RKO (cell line): ENCODE measurements at places on chromosomes 2 and 18.

DNA sequence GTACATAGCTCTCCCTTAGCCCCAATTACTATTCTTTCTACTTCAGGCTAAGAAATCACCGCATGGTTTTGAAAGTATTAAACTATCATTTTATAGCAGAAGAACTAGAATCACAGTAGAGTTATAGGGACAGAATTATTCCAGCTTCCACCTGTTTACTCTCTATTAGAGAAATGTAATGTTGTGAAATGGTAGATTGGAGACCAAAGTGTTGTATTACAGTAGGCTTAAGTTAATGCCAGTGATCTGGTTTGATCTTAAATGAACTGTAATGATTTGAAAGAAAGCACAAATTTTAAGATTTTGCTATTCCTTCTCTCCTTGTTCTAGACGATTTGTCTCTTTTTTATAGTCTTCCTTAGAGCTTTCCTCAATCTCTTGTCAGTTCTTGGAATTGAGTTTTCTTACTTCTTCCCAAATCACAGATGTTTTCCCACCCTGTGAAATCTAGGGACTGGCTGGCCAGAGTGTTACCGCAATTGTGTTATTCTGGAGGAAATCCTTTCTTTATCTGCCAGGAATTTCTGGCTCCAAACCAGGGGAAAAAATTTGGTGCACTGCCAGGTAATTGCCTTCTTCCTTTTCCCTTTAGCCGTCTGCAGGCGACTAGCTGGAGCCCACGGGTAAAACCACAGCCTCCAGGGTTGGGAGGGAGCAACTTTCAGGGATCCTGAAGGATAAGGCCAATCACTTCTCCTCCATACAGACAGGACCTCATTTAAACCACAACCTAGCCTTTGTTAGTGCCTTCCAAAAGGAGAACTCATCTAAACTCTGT is 51.7 kb downstream of the NOP58 start:
- no peak for DNase-seq

DNA sequence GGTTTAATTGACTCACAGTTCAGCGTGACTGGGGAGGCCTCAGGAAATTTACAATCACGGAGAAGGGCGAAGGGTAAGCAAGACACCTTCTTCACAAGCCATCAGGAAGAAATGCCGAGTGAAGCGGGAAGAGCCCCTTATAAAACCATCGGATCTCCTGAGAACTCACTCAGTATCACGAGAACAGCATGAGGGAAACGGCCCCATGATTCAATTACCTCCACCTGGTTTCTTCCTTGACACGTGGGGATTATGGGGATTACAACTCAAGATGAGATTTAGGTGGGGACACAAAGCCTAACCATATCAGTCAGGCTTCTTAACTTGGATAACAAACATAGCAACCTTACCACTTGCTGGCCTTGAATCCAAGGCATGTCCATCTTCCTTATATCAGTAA is 289.0 kb upstream of the STON1 start:
- DNase-seq: no peak

DNA sequence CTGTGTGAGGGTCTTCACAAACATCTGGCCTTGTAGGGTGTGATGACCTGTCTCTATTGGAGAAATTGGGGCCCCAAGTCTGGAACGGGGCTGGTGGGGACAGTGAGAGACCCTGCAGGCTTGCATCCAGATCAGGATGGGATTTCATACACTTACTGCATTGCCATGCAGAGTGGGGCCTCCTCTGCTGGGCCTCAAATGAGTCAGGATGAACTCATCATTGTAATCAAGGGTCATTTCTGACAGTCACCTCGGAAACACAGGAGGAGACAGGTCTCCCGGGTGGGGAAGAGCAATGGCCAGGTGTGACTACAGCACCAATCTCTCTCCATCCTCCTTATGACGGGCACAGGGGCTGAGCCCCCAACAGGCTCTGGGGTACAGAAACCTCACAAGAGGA is 48.1 kb upstream of the GALR1 start:
- peak; percentile 9 for DNase-seq

DNA sequence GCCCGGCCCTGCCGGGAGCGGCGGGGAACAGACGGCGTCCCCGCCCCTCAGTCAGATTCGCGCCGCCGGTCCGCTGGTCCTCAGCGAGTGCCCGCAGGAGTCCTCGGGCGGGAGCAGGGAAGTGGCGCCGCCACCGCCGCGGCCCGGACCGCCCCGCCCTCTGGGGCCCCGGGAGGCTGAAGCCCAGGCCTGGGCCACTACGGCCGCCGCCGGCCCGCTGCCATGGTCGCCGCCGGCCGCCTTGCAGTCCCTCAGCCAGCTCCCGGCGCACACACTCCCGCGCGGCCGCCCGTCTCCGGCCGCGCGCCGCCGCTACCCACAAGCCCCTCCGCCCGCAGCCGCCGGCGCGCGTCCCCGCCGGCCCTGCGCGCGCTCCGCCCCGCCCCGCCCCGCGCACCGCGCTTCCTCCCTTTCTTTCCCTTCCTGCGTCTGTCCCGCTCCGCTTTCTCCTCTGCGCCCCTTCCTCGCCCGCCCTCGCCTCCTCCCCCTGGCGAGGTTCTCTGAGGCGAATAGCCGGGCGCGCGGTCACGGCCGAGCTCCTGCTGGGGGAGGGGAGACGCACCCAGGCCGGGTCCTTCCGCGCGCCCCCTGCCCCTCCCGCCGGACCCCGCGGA is at the start of gene ROCK2:
TSS of gene ROCK2 (minus strand) at position 295 of the 614 bp plus-strand sequence. CDS start 500 bp downstream, outside the sequence.
- DNase-seq: peak; percentile 86

- DNase-seq: no peak
Measured at GRCh38 chr2:240642061-240642805, 17.0 kb downstream of the GPR35 start.

DNA sequence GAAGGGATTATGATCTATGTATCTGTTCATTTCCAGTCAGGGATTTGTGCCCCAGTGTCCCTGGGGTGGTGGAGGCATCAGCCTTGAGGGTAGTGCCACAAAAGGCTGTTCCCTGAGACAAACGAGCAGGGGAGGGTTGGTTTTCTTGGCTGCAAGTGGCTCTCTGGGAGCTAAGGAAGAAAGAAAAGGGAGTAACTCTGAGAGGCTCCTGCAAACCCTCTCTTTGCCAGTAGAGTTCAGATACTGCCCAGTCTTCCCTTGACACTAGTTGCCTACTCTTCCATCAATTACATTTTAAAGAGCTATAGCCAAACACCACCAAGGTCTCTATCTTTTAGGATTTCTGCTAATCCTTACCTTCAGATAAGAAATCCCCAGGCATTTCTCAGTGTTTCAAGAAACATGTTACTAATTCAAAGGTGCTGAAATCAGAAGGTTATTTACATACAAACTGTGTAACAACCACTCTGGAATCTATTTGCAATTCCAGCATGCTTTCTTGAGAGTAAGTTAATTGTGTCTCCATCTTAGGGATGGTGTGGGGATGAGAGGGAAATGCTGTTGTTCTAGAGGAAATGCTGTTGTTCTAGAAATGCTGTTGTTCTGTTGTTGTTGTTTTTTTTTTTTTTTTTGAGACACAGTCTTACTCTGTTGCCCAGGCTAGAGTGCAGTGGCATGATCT is 18.7 kb upstream of the KCTD1 start:
- DNase-seq: no peak

GRCh38 chr2:121095257-121096080 is 189.5 kb downstream of the TFCP2L1 start:
- DNase-seq: peak; percentile 51

GRCh38 chr2:113979191-113980128 is 89.6 kb downstream of the ACTR3 start:
- no peak for DNase-seq

GRCh38 chr18:46424898-46425297 is 232.1 kb downstream of the LOXHD1 start:
- DNase-seq: no peak

GRCh38 chr18:63105636-63106316 is 213.8 kb downstream of the BCL2 start:
- no peak for DNase-seq

DNA sequence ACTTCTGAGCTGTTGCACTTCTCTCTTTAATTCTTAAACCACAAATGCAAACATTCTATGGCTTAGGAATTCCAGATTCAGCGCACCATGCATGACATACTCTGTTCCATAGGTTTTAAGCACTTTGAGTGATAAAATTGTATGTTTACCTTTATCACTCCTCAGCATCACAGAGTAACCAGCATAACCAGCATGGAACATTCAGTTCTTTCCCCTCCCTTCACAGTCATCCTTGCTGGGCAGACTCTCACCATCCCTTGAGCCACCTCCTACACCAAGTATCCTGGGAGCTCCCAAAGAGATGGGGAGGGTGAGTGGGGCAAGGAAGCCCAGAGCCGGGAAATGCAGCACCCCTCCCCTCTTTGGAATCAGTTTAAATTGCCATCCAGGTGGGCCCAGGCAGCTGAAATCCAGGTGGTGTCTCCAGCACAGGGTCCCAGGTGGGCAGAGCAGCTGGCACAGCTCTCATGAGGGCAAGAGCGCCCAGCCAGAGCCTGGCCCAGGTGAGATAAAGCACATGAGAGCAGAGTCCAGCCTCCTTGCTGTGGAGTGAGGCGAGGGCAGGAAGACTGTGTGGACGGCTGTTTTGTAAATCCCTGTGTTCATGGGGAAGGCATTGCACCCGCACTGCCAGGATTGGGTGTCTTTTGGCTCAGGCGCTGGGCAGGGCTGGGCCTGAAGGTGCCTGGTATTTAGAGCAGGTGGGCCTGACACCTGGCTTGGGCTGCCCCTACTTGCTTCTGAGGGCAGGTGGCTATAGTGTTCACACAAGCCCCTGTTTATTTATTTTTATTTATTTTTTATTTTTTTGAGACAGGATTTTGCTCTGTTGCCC is 36.8 kb downstream of the LAMA3 start:
- DNase-seq: no peak

DNA sequence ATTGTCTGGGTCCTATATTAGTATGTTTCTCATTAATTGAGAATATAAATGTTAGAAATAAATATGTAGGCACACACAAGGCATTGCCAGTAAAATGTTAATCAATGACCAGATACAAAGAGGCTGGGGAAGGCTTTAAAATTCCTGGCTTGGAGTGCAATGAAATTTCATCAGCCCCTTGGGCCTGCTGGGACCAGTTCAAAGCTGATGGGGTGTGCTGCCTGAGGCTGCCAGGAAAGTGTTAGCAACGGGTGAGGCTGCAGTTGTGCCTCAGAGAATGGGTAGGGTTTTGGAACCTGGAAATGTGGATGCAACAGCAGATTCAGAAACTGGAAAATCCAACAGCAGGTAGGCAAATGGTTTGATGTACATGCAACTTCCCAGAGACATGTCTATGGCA is 68.9 kb downstream of the DIPK1C start:
- DNase-seq: no peak

DNA sequence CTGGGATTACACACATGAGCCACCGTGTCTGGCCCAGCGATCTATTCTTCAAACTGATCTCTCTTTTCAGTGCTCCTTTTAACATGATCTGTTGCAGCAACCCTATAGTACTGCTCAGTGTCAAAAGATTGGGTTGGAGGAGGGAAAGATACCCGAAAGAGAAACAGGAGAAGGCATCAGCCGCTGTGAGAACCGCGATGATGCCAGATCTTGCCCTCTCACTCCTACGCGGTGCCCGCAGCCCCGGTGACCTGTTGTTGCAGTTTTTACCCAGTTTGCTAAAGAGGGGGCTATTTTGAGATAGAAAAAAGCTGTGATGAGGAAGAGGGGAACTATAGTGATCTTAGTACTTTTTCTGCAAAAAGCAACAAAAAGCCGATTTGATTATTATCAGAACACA is 335.5 kb downstream of the KCNS3 start:
- DNase-seq: no peak

DNA sequence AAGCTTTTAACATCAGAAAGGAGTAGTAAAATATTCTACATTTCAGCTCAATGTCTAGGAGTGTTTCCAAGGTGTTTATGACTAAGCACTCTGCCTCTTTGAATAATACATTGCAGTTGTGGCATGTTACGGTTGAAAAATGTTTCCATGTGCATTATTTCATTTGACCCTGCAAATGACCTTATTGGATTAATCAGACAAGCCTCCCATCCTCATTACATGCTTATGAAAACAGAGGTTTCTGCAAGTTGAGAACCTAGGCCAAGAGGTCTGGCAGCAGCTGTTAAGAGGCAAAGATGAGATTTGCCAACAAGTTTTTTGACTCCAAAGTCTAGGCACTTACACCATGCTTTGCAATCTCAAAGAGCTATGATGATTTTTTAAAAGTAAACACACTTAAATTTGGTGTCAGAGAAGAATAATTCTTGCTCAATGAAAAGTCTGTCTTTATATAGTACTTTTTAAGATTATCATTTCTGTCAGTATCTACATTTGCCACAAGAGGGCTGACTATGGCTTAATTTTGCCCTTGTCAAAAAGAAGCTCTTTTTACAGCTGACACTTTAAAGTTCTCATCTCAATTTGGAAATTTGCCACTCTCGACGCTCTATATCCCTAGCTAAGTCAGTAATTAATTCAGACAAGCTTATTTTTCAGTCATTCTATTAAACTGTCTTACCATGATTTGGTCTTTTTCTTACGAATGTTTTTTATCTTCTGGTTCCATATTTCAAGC is 260.6 kb downstream of the PAX3 start:
- peak; percentile 2 for DNase-seq

GRCh38 chr2:138490673-138491494 is 10.7 kb upstream of the SPOPL start:
- no peak for DNase-seq

GRCh38 chr2:102581911-102582310 is 37.4 kb upstream of the SLC9A2 start:
- no peak for DNase-seq

DNA sequence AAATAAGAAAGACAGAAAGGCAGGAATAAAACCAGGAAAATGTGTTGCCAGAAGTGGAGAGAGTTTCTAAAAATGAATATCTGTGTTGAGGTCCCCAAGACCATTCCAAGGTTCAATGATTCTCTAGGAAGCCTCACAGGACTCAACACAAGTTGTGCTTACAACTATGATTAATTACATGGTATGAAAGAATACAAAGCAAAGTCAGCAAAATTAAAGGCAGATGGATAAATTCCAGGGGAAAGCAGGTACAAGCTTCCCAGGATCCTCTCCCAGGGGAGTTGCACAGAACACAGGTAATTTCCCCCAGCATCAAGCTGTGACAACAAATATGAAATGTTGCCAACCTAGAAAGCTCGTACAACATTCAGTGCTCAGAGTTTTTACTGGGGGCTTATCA is 154.4 kb upstream of the HNMT start:
- DNase-seq: no peak

GRCh38 chr18:55862693-55863390 is 274.9 kb upstream of the TCF4 start:
- DNase-seq: no peak

DNA sequence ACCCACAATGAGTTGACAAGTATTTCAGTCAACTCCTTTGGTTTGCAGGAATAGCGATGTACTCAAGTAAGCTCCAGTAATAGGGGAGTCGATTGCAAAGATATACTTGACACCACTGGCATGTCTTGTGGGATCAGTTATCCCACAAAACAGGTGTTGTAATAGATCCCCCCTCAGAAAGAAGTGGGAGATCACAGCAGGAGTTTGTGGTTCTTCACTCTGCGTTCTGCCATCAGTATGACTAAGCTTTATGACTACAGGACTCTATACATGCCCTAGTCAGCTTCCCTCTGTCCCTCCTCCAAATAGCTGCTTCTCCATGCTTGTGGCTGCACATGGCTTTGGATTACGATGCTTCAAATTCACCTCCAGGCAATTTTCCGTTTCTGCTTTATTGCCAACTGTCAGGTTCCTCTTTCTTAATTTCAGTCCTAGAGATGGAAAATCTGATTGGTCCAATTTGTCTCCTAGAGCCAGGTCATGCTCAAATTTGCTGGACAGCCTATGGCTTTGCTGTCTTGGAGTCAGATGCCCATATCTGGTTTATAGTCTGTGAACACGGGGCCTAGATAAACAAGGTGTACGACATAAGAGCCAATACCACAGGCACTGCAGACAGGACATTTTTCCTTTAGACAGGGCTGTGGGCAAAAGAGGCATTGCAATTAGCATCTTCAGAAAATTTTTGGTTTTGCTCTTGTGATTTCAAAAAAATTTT is 221.7 kb downstream of the PAX3 start:
- no peak for DNase-seq

GRCh38 chr2:213284105-213285090 is at the start of gene SPAG16:
Gene SPAG16 (plus strand): TSS chr2:213284464.
- peak; percentile 95 for DNase-seq
